Right ventricle myocardium superior (tissue), 1 donor: ENCODE measurements at places on chromosomes 12 and 14.

GRCh38 chr14:95011445-95012006, 145.8 kb downstream of the DICER1 start:
- no peak for DNase-seq

- no peak for DNase-seq
Observed at GRCh38 chr12:116324654-116325335, 47.3 kb upstream of the MED13L start.

- DNase-seq: no peak
Observed at GRCh38 chr12:117329756-117330155, 31.7 kb downstream of the NOS1 start.

DNA sequence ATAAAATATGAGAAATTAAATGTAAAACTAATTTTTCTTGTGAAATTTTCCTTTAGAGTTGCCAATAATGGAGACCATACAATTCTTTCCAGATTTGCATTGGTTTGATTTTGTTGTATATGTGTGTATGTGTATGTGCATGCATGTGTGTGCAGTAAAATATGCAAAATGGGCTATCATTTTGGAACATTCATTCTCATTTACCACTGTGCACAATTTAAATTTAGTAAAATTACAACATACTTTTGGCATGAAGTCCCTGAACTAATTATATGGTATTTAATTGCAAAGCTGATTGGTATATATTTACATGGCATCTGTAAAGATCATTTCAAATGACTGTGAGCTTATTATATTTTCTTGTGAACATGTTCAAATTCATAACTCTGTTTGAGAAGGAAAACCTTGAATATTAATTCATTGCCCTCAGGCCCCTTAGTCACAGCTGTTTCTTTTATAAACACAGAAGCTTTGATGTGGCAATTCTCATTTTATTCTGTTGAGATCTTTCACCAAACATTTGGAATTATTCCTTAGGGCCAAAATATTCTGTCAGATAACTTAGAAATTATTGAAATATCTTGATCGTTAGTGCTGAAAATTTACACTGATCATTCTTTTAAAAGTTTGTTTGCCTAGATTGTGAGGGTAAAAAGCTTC, 17.6 kb downstream of the KERA start:
- no peak for DNase-seq

DNA sequence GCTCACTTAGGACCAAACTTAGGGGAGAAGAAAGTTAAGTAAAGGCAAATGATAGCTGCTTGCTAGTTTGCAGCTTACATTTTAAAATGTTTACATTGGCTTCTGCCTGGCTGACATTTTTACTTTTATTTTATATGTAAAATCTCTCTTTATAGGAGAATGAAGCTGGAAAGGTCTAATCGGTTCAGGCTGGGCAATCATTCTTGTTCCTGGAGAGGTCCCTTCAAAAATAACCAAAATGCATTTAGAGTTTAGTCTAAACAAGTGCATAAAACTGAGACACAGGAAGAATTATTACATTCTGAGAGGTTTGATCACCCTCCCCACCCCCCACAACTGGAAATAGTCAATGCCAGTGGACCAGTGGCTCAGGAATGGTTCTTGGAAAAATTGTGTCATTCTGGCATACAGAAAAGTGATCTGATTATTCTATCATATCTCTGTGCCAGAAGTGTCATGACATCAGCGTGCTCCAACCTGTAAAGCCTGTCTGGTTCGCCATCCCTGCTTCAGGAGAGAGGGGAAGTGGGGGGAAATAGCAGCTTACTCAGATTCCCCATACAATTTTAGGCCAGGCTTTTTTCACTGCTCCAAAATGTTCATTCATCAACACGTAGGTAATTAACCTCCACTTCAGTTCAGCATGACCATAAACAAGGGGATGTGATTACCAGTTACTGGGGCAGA, 4.2 kb downstream of the PRICKLE1 start:
- DNase-seq: no peak

GRCh38 chr12:3326156-3326849, 164.7 kb upstream of the PRMT8 start:
- no peak for DNase-seq

DNA sequence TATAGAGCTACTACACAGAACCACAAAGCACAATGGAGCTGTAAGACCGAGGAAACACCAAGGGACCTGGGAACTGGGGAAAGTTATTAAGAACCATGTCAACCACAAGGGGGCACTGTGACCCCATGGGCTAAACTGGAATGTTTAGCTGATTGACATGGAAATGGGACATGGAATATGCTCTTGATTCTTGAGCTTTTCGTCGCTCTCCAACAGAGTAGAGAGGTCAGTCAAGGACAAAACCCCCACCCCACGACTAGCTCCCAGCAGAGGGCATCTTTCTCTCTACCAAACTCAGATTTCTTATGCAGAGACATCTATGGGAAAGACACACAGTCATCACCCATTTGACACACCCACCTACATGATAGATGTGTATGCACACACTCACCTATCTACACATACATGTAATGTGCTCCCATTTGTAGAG, 10.1 kb downstream of the NDRG2 start:
- peak; percentile 79 for DNase-seq

DNA sequence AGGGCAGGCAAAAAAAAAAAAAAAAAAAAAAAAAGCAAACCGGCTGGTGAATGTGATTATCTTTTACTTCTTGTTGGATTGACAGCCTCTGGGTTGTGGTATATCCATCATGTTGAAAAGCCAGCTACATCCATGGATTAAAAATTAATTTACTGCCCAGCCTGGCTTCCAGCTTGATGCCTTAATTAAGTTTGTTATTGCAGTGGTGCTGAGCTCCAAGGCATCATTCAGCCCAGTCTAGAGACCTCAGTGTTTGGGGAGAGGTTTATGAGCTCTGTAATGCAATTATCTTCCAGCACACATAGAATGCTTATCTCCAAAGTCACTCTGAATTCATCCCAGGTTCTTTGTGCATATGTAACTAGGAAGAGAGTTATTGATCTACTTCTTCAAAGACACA, 114.8 kb downstream of the RIMBP2 start:
- DNase-seq: no peak

DNA sequence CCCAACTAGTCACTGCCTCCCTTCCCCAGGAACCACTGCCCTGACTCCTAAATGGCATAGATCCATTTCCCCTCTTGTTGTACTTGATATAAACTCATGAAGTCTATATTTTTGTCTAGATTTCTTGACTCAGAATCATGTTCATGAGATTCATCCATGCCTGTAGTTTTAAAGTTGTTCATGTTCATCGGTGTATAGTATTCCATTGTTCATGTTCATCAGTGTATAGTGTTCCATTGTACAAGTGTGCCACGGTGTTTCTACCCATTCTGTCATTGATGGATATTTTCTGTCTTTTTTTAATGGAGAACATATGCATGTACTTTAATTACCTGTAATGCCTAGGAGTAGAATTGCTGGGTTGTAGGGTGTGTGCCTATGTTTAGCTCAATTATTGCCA, 261.7 kb downstream of the CACNA1C start:
- DNase-seq: no peak

DNA sequence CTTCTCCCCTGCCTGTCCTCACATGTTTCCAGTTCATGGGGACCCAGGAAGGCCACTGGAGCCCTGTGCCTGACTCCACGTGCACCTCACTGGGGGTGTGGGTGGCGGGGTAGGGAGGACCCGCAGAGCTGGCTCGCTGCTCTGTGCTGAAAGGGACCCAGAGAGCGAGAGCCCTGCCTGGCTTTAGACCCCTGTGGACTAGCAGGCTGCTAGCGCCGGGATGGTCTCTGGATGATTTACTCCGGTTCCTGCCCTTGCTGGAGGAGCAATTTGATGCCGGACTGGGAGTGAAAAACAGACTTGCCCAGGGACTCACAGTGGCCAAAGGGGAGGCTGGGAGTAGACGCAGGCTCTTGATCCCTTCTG, 49.0 kb downstream of the NTF3 start:
- DNase-seq: no peak

DNA sequence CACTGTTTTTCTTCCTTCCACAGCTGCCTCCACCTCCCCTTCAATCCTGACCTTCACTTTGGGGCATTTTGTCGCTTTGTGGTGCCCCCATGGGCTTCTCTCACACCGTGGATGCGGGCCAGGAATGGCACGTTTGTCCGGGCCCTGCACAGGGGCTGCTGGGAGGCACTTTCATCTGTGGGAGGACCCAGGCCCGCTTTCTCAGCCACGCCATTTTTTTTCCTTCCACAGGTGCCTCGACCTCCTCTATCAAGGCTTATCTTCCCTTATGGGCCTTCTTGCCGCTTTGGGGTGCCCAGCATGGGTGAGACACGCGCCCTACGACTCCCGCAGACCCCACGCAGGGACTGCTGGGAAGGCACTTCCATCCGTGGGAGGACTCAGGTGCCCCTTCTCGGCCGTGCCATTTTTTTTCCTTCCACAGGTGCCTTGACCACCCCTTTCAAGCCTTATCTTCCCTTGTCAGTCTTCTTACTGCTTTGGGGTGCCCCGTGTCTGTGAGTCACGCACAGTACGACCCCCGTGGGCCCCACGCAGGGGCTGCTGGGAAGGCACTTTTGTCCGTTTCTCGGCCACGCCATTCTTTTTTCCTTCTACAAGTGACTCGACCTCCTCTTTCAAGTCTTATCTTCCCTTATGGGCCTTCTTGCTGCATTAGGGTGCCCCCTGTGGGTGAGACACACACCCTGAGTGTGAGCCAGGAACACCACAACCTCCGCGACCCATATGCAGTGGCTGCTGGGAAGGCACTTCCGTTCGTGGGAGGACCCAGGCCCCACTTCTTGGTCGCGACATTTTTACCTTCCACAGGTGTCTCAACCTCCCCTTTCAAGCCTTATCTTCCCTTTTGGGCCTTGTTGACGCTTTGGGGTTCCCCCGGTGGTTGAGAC, 270.7 kb downstream of the ALG10 start:
- DNase-seq: peak; percentile 17

DNA sequence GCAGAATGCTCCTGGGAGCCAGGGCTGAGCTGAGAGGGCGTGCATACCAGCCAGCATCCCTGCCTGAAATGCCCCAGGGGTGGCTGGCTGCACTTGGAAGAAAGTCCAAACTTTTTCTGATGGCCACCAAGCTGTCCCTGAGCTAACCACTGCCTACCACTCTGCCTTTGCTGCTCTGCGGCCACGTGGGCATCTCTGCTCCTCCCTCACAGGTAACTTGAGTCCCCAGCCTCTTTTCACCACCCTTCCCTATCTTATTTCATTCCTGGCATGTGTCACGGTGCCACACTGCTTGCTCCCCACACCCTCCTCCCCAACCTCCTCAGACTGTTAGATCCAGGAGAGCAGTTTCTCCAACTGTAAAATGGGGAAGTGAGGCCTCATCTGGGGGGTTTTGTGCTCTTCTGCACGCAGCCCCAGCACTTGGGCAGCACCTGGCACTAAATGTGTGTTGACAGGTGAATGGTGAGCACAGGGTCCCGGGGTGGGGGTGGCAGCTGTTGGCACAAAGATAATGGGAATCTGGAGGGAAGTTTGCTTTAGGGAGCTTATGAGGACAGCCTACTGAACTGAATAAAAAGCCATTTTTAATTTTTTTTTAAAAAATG, 113.0 kb downstream of the GLT1D1 start:
- no peak for DNase-seq

GRCh38 chr14:103418481-103418818, 33.2 kb downstream of the MARK3 start:
- DNase-seq: no peak

GRCh38 chr14:85471744-85472143, 58.2 kb upstream of the FLRT2 start:
- DNase-seq: peak; percentile 29

DNA sequence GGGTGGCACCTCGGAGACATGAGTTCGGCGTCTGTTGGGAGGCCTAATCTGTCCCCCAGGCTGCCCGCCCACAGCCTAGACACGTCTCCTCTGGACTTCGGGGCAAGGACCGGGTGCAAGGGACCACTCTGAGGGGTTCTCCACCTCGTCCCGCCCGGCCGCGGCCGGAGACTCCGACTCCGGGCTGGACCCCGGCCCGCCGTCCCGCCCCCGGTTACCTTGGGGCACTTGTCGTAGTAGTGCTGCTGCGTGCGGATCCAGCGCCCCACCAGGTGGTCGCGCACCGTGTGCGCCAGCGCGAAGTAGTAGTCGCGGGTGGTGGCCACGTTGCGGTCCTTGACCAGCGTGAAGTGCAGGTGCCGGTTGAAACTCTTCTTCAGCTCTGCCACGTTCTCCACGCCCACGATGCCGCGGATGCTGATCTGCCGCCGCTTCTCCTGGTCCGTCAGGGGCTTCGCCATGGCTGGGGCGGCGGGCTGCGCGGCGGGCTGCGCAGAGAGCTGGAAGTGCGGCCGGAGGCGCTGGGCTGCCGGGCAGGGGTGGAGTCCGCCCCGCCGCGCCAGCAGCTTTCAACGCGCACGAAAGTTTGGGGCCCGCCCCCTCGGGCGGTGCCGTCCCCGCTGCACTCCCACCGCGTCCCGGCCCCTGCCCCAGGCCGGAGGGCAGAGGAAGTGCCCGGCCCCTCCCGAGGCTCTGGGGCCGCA, at the start of gene PYGL:
PYGL (minus strand) TSS at position 541 of the 704 bp plus-strand sequence; CDS start at position 461, 80 bp downstream.
- DNase-seq: peak; percentile 91

- DNase-seq: no peak
Observed at GRCh38 chr12:5348057-5348456, 83.9 kb upstream of the NTF3 start.

- DNase-seq: no peak
Observed at GRCh38 chr12:101414533-101415119, 7.1 kb upstream of the ARL1 start.

DNA sequence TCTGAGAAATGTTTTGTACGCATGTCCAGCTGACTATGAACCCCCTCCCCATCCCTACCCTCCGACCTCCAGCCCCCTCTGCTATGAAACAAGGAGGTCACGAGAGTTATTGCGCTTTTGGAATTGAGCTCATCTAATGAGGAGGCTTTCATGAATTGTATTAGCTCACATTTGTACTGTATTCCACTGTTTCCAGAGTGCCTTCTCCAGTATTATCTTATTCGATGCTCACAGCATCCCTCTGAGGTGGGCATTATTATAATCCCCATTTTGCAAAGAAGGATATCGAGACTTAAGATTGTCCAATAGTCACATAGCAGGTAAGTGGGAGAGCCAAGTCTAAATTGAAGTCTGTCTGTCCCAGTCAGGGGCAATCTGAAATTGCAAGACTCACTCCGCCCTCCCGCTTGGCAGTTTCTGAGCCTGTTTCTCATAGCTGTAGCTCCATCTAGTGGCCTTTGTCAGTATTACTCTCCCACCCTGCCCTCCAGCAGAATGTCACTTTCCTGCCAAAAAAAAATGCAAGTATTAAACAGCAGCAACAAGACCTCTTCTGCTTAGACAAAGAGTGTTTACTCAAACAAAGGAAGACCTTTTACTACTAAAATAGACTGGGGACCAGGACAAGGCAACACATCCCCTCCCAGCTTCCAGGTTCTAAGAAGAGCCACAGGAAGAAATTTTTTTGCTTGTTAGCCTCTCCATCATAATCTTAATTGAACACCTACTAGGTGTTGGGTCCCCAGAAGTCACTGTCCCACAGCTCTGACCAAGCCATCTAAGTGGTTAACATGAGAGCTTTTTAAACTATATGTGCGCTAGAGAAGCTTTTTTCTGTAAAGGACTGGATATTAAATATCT, 48.6 kb upstream of the TMEM233 start:
- peak; percentile 57 for DNase-seq

- DNase-seq: no peak
Observed at GRCh38 chr12:46459861-46460545, 87.4 kb upstream of the SLC38A2 start.
